Left renal cortex interstitium (tissue), 4 donors: ENCODE measurements at places on chromosomes 1 and 21. TPM values are rescaled to one million over a fixed set of nuclear protein-coding genes. Genes with fewer than 3 reads are reported as not detected.

PUM1 gene
- polyA plus RNA-seq, result 115 TPM

- no peak for DNase-seq
These were observed 574.0 kb downstream of the KCNT2 start for GRCh38 chr1:196034080-196034706.

NTNG1 gene
- polyA plus RNA-seq, result 40.0 TPM

AKR7A3 gene
- polyA plus RNA-seq, result 1.0 TPM
